ENCODE measurements at places on chromosomes 5 and 9.

- DNase-seq = peak; percentile 62
Measured at GRCh38 chr5:91382530-91383026, 539 bp downstream of the ARRDC3 start.

- no peak for DNase-seq
Measured at GRCh38 chr5:60792438-60792837, 51.6 kb downstream of the ELOVL7 start.

- no peak for DNase-seq
Measured at GRCh38 chr9:114488398-114489129, 16.7 kb downstream of the WHRN start.

GRCh38 chr9:92616655-92617111 is 53.2 kb downstream of the IPPK start:
- DNase-seq = no peak

- no peak for DNase-seq
Measured at GRCh38 chr9:21696411-21696871, 106.0 kb upstream of the MTAP start.

- peak; percentile 30 for DNase-seq
Measured at GRCh38 chr9:16689351-16689938, 181.0 kb downstream of the BNC2 start.

- peak; percentile 26 for DNase-seq
Measured at GRCh38 chr5:31487506-31487905, 44.4 kb downstream of the DROSHA start.

GRCh38 chr9:84293001-84293798 is 47.4 kb downstream of the SLC28A3 start:
- no peak for DNase-seq

- DNase-seq = no peak
Measured at GRCh38 chr5:176888016-176888864, 10.9 kb downstream of the HK3 start.

DNA sequence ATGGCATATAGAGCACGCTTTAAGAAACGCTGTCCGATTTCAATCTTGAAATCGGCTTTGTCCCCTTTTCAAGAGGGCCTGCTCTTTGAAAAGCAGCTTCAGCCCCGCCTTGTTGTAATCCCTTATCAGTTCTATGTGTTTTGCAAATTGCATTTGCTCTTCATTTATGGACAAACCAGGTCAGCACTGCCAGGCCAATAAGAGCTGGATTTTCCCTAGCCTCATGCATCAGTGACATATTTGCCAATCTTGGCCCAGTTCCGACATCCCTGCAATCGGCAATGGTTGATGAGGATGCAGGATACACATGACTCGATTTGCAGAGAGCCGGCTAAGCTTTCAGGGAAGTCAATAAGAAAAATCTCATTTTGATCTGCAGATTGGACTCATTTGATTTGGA is 529.1 kb upstream of the CLINT1 start:
- no peak for DNase-seq

DNA sequence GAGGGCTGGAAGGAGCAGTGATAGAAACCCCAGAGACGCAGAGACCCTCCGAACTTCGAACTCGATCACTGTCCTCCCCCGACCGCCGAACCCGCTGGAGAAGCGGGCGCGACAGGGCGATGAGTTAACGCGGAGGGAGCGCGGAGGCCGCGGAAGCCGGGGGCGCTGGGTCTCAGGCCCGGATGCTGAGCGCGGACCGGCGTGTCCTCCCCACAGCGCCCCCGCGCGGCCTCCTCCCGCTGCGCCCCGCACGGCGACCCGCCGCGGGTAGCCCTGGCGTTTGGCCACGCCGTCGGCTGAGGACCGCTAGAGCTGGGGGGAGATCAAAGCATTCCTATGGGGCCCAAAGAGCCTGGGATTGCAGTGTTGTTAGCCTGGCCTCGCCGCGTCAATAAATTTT is 7.7 kb upstream of the DMRT2 start:
- no peak for DNase-seq
